ENCODE measurements at places on chromosomes 3 and 15. TPM values are rescaled to one million over a fixed set of nuclear protein-coding genes. Genes with fewer than 3 reads are reported as not detected.

EPHB3 gene
- total RNA-seq: 3.1 TPM

DNA sequence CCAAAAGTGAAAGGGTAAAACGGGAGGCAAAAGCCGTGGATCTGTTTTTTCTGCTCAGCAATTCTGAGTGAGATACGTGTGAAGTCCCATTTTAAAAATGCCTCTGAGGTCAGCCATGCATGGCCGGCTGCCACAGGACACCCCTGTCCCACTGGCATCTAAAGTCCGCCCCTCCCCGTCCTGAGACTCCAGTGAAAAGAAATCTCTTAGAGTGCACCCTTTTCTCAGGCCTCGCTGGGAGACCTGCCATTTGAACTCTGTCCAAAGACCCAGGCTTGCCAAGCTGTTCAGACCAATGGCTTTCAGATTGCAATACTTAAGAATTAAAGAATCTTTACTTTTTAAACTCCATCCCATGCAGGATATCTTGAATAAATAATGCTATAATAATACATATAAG is 61.0 kb upstream of the SLC24A5 start:
- H3K36me3 ChIP-seq: no peaks in the 10 kb centered on the region
- peaks cover 5% of the 10 kb centered on the region for H3K27me3 ChIP-seq

DNA sequence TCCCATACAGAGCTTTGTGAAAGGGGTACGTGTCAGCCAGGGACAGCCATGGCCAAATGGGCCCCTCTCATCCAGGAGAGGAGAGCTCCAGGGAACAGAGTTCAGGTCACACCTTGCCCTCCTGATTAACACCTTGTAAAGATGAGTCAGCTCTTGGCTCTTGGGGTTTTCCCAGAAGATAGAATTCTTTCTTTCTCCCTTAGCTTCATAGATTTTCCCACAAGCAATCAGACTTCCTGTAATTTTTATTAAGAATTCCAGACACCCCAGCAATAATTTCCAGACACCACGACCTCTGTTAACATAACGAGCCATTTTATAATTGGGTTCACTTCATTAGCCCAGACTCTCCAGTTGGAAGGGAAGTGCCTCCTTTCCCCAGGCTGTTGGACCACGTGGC is 86.4 kb downstream of the LRTM1 start:
- no peaks in the 10 kb centered on the region for H3K36me3 ChIP-seq
- peaks cover 16% of the 10 kb centered on the region for H3K4me1 ChIP-seq
- no peak overlapping the region for H3K27ac ChIP-seq
- no peak overlapping the region for H3K4me3 ChIP-seq

GRCh38 chr3:49460188-49460890 is 9.7 kb upstream of the DAG1 start:
- H3K36me3 ChIP-seq: no peaks in the 10 kb centered on the region
- no peak for DNase-seq
- no peak overlapping the region for H3K4me3 ChIP-seq
- peaks cover 3% of the 10 kb centered on the region for H3K27me3 ChIP-seq

DNA sequence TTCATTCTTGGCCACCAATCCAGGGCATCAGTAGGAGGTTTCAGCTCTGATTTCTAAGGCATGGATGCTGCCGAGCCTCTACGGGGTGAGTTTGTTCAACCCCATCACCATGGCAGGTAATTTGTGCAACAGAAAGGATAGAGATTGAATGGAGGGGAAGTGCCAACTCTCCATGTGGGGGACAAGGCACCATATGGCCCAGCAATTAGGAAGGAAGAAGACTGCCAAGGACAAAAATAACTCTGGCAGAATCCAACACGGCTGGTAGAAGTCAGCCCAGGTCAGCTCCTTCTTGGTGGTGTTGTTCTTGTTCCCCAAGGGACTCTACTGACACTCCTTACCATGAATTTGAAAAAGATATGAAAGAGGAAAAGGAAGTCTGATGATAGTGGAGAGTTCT is 503.9 kb downstream of the MAGI1 start:
- peaks cover 14% of the 10 kb centered on the region for H3K4me1 ChIP-seq
- no peak for DNase-seq
- H3K27ac ChIP-seq: no peak overlapping the region
- no peaks in the 10 kb centered on the region for H3K36me3 ChIP-seq

DNA sequence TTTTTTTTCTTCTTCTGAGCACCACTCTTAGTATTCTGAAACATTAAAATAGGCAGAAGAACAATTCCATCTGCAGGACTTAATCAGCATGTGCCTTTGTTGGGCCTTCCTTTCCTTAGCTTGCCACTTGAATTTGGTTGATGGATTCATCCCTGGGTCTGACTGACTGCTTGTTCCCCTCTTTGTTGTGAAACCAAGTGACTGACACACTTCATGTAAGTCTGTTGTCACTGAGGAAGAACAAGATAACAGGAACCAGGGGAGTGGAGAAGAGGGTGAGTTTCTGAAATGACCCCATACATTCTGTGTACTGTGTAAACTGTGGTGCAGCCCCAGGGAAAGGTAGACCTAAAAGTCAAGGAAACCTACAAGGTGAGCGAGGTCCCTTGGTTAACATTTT is 188.7 kb upstream of the TBC1D5 start:
- no peak overlapping the region for H3K27ac ChIP-seq
- H3K4me3 ChIP-seq: no peak overlapping the region
- DNase-seq: no peak
- H3K27me3 ChIP-seq: no peaks in the 10 kb centered on the region

DNA sequence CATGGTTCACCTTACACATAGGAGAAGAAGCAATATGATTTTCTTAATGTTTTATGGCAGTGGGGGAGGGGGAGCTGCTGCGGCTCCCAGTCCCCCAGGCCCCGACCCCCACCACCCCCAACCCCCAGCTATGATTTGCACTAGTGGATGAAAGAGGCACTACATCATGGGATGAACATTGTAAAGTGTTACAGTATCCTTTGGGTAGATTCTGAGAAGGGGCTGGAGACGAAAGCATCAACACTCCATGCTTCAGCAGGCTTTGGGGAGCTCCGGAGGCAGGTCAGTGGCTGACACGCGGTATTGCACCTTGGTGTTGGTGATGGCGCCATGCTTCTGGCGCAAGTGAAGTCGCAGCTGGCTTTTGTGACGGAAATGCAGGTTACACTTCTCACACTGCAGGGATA is 19.9 kb upstream of the RTP2 start:
- H3K4me1 ChIP-seq: peaks cover 6% of the 10 kb centered on the region
- peaks cover 48% of the 10 kb centered on the region for H3K36me3 ChIP-seq
- H3K27ac ChIP-seq: no peak overlapping the region
- H3K4me3 ChIP-seq: no peak overlapping the region
- no peak for DNase-seq

- H3K27me3 ChIP-seq: peaks cover 19% of the 10 kb centered on the region
- no peak for DNase-seq
- H3K4me3 ChIP-seq: no peak overlapping the region
- H3K27ac ChIP-seq: no peak overlapping the region
- no peaks in the 10 kb centered on the region for H3K4me1 ChIP-seq
- peaks cover 6% of the 10 kb centered on the region for H3K36me3 ChIP-seq
Observed at GRCh38 chr15:92584105-92584504, 71.5 kb downstream of the FAM174B start.

DNA sequence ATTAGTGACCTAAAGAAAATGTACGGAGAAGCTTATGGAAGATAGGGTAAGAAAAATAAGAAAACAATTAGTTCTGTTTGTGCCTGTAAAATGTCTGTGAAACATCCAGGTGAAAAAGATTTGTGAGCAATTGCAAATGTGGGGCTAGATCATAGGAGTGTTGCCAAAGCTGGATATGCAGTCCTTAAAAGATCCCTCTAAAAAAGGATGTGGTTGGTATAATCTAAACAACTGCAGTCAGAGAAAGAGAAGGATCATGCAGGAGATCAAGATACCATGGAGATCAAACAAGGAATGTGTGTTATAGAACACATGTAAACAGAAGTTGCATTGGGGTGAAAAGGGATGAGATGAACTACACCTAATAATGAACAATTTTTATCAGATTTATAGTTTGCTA is 116.8 kb downstream of the ALCAM start:
- no peak for DNase-seq
- H3K36me3 ChIP-seq: peaks cover 21% of the 10 kb centered on the region
- H3K27ac ChIP-seq: peak overlapping the region; percentile 25
- peaks cover 43% of the 10 kb centered on the region for H3K4me1 ChIP-seq

ISG20 gene
- 0.66 TPM for total RNA-seq

GRCh38 chr15:57297630-57298029 is 78.7 kb upstream of the CGNL1 start:
- peaks cover 5% of the 10 kb centered on the region for H3K27me3 ChIP-seq
- H3K36me3 ChIP-seq: peaks cover 9% of the 10 kb centered on the region
- DNase-seq: no peak
- no peak overlapping the region for H3K4me3 ChIP-seq
- H3K27ac ChIP-seq: no peak overlapping the region

DNA sequence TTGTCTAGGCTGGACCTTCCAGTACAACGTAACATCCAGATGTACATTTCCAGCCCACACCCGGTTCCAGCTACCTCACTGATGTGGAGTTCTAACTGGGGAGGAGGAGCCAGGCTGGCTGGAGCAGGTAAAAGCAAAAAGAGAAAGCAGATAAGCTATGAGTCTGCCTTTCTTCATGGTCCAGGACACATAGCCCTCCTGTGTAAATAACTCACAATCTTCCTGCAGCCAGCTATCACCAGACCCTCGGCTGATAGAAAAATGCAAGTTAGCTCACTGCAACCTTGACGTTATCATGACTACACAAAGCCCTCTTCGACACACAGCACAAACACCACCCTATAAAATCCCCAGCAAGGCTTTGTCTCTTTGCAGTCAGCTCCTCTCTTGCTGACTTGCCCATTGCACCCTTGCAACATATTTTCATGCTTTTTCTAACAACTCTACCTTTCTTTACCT is 20.5 kb upstream of the ELP6 start:
- no peaks in the 10 kb centered on the region for H3K36me3 ChIP-seq
- no peak overlapping the region for H3K27ac ChIP-seq
- peaks cover 31% of the 10 kb centered on the region for H3K27me3 ChIP-seq
- H3K4me1 ChIP-seq: no peaks in the 10 kb centered on the region
- no peak for DNase-seq
- no peak overlapping the region for H3K4me3 ChIP-seq

GRCh38 chr3:123668906-123669305 is 84.1 kb upstream of the HACD2 start:
- H3K27ac ChIP-seq: peak overlapping the region; percentile 12
- no peak overlapping the region for H3K4me3 ChIP-seq
- no peak for DNase-seq
- peaks cover 17% of the 10 kb centered on the region for H3K27me3 ChIP-seq
- peaks cover 23% of the 10 kb centered on the region for H3K4me1 ChIP-seq

GRCh38 chr3:10366651-10367101 is 45.8 kb upstream of the SEC13 start:
- H3K4me3 ChIP-seq: peak overlapping the region; percentile 53
- H3K36me3 ChIP-seq: peaks cover 13% of the 10 kb centered on the region
- peaks cover 53% of the 10 kb centered on the region for H3K4me1 ChIP-seq
- DNase-seq: peak; percentile 98
- H3K27me3 ChIP-seq: no peaks in the 10 kb centered on the region

CTXN2 gene
- total RNA-seq: not detected

MESP2 gene
- total RNA-seq: not detected

- no peaks in the 10 kb centered on the region for H3K27me3 ChIP-seq
- peak; percentile 10 for DNase-seq
- peaks cover 48% of the 10 kb centered on the region for H3K4me1 ChIP-seq
- H3K4me3 ChIP-seq: no peak overlapping the region
Observed at GRCh38 chr3:99966662-99967416, 147.5 kb downstream of the FILIP1L start.

DNA sequence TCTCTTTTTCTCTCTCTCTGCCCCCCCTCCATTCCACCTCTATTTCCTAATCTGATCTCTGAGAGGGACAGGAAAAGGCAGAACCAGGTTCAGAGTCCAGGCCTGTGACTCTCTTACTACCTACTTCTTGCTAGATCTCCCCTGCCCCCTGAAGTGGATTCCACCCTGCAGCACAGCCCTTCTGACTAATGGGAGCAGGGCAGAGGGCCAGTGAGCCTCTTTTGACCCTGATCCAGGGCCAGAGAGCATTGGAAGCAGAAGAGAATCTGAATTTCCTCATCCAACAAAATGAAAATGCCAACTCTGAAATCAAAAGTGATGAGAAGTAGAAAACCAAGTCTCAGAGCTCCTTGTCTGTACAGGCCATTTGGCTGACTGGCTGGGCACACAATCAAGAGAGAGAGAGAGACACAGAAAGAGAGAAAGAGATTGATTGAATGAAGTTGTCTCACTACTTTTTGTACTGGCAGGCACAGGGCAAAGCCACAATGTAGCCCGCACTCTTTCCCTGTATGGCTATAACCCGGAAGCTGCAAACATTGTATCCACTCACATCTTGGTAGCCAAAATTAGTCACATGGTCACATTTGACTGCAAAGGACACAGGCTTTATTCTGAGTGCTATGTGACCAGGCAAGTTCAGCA is 31.6 kb upstream of the GLCE start:
- no peaks in the 10 kb centered on the region for H3K36me3 ChIP-seq
- H3K27me3 ChIP-seq: peaks cover 3% of the 10 kb centered on the region
- no peak overlapping the region for H3K4me3 ChIP-seq
- H3K4me1 ChIP-seq: peaks cover 6% of the 10 kb centered on the region
- no peak overlapping the region for H3K27ac ChIP-seq

DNA sequence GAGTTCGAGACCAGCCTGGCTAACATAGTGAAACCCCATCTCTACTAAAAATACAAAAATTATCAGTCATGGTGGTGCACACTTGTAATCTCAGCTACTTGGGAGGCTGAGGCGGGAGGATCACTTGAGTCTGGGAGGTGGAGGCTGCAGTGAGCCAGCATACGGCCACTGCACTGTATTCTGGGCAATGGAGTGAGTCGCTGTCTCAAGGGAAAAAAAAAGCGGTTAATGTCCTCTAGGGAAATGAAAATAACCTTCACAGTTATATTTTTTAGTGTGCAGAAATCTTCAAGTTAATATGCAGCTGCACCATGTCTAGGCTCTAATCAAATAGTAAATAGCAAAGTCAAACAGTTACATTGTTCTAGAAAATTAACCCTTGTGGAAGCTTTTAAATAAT is 14.8 kb downstream of the CEP19 start:
- no peaks in the 10 kb centered on the region for H3K36me3 ChIP-seq
- H3K4me1 ChIP-seq: no peaks in the 10 kb centered on the region
- peaks cover 8% of the 10 kb centered on the region for H3K27me3 ChIP-seq

SPINT1 gene
- 0.26 TPM for total RNA-seq

DNA sequence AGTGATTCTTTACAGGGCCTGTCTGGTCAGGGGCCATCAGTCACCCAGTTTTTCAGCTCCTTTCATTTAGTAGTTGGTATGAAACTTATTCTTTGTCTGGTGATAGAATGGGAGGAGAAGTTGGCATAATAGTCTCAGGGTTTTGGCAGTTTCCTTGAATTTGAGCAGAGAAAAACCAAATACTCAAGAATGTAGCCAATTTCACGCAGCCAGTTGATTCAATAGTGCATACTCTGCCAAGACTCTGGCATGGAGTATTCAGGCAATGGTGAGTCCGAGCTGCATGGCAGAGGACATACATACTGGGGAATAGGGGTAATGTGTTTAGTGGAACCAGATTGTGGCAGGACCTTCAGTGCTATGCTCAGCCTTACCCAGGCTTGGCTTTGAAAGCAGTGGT is 118.3 kb downstream of the GALK2 start:
- H3K27me3 ChIP-seq: no peaks in the 10 kb centered on the region
- peaks cover 23% of the 10 kb centered on the region for H3K4me1 ChIP-seq
- H3K36me3 ChIP-seq: peaks cover 55% of the 10 kb centered on the region
- no peak overlapping the region for H3K27ac ChIP-seq
- H3K4me3 ChIP-seq: no peak overlapping the region

ZCWPW2 gene
- 0.64 TPM for total RNA-seq

GRCh38 chr3:100060685-100061484 is 53.4 kb downstream of the FILIP1L start:
- peaks cover 2% of the 10 kb centered on the region for H3K27me3 ChIP-seq
- H3K36me3 ChIP-seq: peaks cover 2% of the 10 kb centered on the region
- no peak overlapping the region for H3K4me3 ChIP-seq
- H3K4me1 ChIP-seq: peaks cover 49% of the 10 kb centered on the region

GRCh38 chr3:38454884-38455638 is 1.4 kb downstream of the ACVR2B start:
- peaks cover 5% of the 10 kb centered on the region for H3K4me1 ChIP-seq
- no peaks in the 10 kb centered on the region for H3K36me3 ChIP-seq
- 0 out of 2 replicates have a peak overlapping the region, but pooled peaks have one; percentile 71 for H3K27ac ChIP-seq
